ENCODE measurements at places on chromosomes 7 and 10.

DNA sequence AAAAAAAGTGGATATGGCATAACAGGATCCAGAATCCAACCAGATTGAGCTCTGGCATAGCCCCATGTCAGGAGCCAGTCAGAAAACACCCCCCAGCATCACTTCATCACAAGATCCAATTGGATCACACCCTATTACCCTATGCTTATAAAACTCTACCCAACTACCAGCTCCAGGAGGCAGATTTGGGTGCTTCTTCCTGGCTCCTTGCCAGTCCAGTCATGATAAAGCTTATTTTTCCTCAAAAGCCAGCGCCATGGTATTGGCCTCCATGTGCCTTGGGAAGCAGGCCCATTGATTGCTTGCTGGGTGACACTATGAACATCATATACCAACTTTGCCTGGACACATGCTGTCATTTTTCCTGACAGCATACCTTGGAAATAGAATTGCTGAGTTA lies 281.4 kb upstream of the MKLN1 start:
- DNase-seq, result no peak

DNA sequence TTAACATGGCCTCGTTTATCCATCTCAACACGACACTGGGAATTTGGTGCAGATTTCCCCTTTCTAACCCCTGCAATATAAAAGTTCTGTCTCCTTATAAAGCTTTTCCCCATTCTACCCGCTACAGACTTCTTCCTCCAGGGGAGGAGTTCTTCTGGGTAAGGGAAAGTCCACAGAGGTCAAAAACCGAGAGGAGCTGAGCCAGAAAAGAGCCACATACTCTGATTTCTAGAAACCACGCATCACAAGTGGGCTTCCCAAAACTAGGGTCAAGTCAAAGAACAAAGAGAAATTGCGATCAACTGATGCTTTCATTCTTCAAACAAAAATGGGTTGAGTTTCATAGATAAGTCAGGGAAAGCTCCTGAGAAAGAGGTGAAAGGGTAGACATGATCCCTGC lies 6.8 kb downstream of the IL6 start:
- DNase-seq, result no peak

DNA sequence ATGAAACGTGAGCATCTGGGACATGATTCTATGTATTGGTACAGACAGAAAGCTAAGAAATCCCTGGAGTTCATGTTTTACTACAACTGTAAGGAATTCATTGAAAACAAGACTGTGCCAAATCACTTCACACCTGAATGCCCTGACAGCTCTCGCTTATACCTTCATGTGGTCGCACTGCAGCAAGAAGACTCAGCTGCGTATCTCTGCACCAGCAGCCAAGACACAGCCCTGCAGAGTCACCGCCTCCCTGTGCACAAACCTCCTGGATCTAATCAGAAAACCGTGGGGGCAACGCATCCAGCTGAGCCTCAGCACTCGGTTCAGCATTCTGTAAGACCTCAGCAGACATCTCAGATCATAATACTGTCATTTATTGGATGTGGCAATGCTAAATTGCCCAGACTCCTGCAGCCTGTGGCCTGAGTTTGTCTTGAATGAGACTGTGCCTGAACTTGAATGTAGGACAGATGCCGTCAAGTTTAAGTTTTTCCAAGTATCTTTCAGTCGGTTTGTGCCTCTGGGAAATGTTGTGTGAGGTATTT lies 41.5 kb upstream of the PRSS58 start:
- DNase-seq, result no peak

DNA sequence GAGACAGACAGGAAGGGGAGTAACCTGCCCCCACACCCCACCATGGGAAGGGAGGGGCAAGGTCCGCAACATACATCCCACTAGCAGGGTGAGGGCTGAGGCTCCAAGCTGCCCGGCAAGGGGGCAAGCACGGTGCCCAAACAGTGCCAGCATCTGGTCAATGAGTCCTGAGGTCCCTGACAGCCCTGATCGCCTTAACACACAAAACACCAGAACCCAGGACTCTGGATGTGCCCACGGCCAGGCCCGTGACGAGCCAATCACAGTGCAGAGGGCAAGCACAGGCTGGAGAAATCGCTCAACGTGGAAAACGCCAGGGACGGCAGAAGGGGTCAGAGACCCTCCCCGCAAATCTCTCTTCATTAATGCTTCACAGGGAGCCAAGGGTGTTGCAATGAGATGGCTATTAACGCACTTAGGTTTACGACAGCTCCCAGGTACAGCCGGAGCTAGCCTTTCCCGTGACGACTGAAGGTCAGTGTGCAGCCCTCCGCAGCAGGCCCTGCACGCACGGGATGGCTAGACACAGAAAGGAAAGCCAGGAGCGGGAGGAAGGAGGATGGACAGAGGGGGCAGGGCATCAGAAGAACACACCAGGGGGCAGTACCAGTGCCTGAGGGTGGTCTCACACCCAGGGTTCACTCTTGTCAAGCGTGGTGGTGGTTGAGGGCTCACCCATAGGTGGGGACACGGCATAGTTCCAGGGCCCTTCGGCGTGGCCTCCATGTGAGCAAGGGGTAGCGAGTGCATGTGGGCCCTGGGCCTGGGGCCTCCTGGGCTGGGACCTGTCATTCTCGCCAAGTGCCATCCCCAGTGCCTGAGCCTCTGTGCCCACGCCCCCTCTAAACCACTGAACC lies 220.5 kb downstream of the MAD1L1 start:
- DNase-seq, result no peak

DNA sequence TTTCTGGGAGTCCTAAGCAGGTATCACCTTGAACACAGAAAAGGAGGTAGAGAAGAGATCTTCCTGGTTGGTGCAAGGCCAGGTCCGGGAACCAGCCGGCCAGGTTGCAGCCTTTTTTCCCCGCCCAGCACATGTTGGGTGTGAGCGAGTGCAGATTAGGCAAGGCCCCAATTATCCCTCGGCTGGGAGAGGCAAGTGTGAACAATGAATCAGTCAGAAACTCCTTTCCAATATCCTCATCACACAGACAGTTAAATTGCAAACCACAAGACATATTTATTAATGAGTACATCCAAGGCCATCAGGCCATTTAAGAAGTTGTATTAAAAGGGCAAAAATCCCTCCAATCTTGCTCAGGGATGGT lies 115.0 kb upstream of the AFAP1L2 start:
- no peak for DNase-seq

GRCh38 chr7:41030673-41031072 lies 672.2 kb downstream of the INHBA start:
- no peak for DNase-seq

DNA sequence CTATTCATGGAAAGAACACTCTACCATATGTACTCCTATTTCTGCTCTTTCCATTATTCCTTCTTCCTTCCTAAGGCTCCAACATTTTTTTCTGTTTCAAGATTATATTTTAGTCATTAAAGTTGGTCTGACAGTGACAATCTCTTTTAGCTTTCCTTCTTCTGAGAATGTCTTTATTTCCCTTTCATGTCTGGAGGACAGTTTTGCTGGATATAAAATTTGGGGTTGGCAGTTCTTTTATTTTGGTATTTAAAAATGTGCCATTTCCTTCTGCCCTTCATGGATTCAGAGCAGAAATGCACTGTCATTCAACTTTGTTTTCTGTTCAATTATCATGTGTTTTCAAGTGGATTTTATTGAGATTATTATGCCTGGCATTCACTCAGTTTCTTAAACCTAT lies 53.1 kb downstream of the VSTM4 start:
- no peak for DNase-seq

DNA sequence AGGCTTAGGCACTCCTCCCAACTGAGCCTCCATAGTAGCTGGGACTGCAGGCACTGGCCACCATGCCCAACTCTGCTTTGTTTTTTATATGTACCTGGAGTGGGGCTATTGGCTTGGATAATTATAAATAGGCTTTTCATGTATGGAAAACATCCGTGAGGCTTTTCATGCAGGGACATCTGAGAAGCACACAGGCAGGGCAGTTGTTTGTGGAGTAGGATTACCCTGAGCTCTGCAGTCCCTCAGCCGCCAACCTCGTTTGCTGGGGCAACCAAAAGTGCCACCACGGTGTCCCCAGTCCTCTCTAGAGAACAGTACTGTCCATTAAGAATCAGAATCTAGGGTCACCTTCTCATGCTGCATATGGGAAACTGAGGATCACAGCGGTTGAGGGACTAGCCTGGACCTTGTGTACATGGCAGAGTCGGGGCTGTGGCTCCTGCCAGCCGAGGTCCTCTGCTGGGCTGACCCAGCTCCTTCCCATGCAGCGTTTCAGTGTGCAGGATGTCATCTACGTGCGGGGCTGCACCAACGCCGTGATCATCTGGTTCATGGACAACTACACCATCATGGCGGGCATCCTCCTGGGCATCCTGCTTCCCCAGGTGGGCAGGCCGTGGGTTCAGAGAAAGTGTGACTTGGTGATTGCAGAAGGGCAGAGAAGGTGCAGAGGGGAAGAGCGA lies 54.5 kb downstream of the TSPAN15 start:
- no peak for DNase-seq

- no peak for DNase-seq
Observed at GRCh38 chr7:49775065-49775948, 1.9 kb downstream of the VWC2 start.

DNA sequence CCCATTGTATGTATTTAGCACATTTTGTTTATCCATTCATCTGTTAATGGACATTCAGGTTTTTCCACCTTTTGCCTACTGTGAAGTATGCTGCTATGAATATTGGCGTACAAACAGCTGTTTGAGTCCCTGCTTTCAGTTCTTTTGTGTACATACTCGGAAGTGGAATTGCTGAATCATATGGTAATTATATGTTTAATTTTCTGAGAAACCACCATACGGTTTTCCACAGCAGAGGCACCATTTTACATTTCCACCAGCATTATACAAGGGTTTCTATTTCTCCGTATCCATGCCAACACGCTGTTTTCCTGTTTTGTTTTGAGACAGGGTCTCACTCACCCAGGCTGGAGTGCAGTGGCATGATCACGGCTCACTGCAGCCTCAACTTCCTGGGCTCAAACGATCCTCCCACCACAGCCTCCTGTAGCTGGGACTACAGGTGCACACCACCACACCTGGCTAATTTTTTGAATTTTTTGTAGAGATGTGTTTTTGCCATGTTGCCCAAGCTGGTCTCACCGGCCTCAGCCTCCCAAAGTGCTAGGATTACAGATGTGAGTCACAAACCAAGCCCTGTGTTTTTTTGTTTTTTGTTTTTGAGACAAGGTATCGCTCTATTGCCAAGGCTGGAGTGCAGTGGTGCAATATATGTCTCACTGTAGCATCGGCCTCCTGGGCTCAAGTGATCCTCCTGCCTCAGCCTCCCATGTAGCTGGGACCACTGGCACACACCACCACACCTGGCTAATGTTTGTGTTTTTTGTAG lies 22.1 kb upstream of the FBXW4 start:
- DNase-seq, result peak; percentile 20

- DNase-seq, result no peak
Observed at GRCh38 chr7:113664867-113665266, 253.9 kb downstream of the PPP1R3A start.

DNA sequence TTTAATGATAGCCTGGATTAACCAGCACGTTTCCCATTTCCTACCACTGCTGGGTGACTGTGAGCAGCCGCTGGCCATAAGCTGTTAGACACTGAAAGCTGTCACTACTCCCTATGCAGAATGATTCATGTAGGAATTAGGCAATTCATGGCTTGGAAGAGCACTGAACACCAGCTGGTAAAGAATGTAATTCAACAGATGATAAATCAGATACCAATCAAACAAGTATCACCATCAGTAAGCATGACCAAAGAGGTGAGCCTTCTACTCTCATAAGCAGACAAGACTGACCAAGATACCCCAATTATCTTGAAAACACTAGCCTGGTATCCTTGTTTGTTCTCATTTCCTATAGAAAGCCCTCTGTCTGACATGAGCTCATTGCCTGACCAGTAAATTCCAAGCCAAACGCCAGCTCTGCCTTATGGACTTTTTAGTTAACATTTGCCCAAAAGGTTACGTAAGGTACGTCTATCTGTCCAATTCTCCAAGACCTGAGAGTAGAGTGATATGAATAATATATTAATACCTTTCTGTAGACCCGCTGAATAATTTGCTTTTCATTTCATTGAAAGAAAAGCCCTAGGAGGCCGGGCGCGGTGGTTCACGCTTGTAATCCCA lies 127.7 kb downstream of the ELMO1 start:
- no peak for DNase-seq

- no peak for DNase-seq
Observed at GRCh38 chr10:47137311-47137851, 162.6 kb upstream of the GDF10 start.

GRCh38 chr7:95045236-95045923 lies 138.0 kb downstream of the PPP1R9A start:
- no peak for DNase-seq

GRCh38 chr7:137579913-137580640 lies 236.5 kb upstream of the PTN start:
- DNase-seq, result no peak

GRCh38 chr10:24947304-24948097 lies 4.9 kb downstream of the PRTFDC1 start:
- no peak for DNase-seq

GRCh38 chr7:75945297-75946168 lies 30.6 kb downstream of the POR start:
- DNase-seq, result no peak

DNA sequence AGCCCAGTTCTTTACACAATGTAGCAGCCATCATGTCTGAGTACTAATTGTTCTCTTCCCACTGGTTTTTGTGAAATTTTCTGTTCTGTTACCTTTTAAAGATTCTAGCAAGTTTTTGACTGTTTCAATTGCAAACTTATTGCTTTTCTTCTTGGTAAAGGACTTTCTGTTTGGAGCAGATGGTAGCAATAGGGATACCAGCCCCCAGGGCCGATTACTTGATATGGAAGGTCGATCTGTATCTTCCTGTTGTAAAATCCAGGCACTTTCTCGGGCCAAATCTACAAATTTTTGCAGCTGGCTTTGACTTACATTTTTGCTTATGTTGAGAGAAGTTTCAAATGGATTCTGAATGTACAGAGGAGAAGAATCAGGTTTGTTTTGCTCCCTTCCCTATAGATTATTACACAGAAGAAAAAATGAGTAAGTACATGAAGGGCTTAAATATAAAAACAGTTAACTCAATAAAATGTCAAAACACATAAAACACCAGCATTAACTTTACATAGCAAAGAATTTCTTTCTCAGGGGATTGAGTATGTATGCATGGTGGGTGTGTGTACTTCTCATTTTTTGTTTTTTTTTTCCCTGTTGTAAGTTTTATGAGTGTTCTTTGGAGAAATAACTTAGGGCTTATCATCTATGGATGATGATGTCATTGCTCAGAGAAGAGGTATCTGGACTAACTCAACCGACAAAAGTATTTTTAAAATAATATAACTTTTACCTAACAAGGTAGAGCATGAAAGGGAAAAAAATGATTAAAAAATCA lies 35.3 kb downstream of the MTPAP start:
- no peak for DNase-seq

GRCh38 chr7:25996006-25996408 lies 156.0 kb upstream of the NFE2L3 start:
- no peak for DNase-seq

Measured in NCI-H2227 treated with DMSO at 0.1 percent for 48 hours (cell line).